CD8-positive, alpha-beta memory T cell (primary cell): ENCODE measurements at places on chromosomes 6 and 20.

DNA sequence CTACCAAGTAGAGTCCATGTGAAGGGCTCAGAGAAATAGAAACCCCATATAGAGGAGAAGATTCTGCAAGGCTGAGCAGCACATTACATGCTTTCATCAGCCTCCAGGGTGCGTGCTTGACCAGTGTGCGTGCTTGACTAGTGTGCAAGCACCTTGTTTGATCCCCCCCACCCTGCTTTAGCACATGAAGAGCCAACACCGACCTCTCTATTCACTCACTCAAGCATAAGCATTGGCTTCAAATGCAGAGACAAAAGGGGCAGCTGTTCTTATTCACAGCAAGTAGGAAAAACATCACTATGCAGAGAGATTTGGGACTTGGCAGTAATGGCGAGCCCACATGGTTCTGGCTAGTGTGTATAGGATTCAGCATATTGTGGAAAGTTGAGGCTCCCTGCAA is 278.7 kb upstream of the RNF217 start:
- no peak for DNase-seq

- DNase-seq: no peak
Observed at GRCh38 chr20:46985250-46985649, 90.6 kb downstream of the EYA2 start.

DNA sequence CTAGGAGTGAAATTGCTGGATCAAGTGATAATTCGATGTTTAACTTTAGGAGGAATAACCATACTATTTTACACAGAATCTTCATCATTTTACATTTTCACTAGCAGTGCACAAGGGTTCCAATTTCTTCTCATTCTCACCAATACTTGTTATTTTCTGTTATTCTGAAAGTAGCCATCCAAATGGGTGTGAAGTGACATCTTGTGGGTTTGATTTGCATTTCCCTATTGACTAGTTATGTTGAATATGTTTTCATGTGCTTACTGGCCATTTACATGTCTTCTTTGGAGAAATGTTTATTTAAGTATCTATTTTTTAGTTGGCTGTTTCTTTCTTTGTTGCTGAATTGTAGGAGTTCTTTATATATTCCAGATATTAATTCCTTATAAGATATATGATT is 164.3 kb downstream of the CD109 start:
- DNase-seq: no peak

- DNase-seq: no peak
Observed at GRCh38 chr6:168967281-168967925, 286.2 kb downstream of the THBS2 start.

GRCh38 chr6:5670381-5670780 is 336.3 kb downstream of the NRN1 start:
- no peak for DNase-seq

DNA sequence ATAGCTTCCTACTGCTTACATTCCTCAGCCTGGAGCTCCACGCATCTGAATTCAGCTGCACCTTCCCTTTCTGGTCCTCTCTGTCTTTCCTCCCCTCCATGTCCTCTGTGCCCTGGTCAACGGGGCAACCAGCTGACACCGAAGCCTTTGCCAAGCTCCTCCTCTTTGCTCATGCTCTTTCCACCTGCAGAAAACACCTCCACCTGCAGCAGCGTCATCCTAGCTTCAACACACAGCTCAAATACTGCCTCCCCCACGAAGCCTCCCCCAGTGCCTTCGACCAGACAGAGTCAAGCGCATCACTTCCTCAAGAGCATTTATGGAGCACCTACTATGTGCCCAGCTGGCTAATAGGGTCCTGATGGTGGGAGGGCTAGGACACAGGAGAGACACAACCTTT is 9.2 kb downstream of the CDH22 start:
- no peak for DNase-seq

GRCh38 chr6:31186052-31186734 is 15.7 kb upstream of the POU5F1 start:
- no peak for DNase-seq

DNA sequence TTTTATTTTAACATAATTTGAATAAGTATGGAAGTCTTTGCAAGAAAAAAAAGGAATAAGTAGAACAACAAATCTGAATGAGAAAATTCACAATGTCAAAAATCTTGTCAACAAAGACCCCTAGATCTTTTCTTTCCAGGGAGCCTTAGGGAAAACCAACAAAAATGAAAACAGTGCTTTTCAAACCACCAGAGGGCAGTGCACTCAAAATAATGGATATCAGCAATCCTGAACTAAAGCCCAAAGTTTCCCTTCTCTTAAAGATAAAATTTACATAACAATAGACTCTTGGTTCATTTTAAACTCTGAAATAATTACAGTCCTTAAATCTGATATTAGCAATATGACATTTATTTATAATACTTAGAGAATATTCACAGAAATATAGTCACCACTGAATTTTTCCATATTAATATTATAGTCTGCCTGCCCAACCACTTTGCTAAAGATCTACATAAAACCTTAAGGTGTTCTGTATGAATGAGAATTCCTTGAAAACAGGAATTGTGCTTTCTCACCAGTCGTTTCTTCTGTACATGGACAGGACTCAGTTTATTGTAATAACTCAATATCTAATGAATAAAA is 105.3 kb upstream of the BMP5 start:
- DNase-seq: no peak

GRCh38 chr6:14618759-14619418 is 501.3 kb downstream of the CD83 start:
- DNase-seq: no peak

DNA sequence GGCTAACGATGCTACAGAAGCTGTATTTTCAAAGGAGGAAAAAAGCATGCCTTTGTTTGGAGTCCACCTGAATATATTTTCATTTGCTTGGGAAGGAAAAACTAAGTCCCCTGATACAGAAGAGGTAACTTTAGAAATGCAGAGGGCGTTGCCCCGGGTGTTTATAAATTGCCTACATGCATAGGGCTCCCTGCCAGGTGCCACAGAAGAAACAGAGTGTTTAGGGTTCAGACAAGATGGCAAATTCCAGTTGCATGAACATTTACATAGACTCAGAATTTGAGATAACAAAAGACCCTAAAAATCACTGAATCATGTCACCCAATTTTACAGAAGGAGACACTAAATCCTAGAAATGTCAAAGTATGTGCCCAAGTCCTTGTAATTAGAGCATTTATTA is 19.9 kb downstream of the RIN2 start:
- DNase-seq: no peak

DNA sequence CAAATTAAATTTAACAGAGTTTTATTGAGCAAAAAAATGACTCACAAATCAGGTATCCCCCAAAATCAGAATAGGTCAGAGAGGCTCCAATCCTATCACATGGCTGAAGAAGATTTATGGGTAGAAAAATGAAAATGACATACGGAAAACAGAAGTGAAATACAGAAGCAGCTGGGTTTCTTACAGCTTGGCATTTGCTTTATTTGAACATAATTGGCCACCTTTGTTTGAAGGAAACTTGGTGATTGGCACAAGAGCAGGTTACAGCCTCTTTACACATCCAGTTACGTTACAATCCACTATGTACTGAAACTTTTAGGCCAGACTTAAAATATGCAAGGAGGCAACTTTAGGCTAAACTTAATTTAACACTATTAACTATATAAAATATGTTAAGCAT is 11.7 kb upstream of the TREM2 start:
- no peak for DNase-seq

DNA sequence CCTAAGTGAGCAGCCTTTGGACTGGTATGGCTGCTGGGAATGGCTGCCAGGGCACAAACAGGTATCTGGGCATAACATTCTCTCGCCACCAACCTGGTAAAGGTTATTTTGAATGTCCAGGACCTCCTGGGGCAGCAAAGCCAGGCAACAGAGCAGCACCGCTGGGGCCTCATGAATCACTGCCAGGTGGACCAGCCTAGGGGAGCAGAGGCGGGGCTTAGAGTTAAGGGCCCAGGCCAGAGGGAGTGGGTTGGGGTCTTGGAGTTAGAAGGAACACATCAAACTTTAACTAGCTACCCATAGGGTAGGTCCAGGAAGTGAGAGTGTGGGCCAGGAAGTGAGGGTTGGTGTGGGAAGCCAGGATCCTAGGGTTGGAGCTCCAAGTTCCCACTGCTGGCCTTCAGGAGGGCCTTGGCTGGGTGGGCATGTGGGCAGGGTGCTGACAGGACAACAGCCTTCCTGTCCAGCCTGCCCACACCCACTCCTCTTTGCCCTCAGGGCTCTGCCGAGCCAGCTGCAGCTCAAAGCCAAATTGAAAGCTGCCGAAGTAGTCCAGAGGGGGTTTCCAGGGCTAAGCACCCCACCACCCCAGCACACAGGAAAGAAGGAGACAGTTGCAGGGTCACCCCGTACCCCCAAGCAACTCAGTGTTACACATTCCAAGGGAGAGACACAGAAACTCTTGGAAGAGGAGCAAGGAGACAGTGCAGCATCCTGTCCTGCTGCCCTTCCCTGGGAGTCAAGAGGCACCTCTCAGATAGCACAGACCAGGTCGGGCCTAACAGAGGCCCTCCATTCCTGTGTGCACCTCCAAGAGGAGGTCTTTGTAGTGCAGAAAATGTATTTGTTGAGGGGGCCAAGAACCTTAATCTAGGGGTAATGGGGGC is 2.6 kb downstream of the NFKBIE start:
- no peak for DNase-seq

- DNase-seq: no peak
Observed at GRCh38 chr6:101393251-101393828, at the start of gene GRIK2. Gene GRIK2, plus strand, starts transcription at chr6:101393708.

- no peak for DNase-seq
Observed at GRCh38 chr20:35232575-35232974, 6.1 kb downstream of the MMP24 start.

- DNase-seq: no peak
Observed at GRCh38 chr6:168908166-168908565, 345.5 kb downstream of the THBS2 start.
